Activated T-helper 1 cell treated with anti-CD3 and anti-CD28 coated beads, Interleukin-2, amount 50 U/mL, for 16 hours (primary cell): ENCODE measurements at places on chromosomes 1 and 21.

GRCh38 chr1:206766251-206766856 lies 4.2 kb upstream of the IL19 start:
- DNase-seq, result peak; percentile 38

DNA sequence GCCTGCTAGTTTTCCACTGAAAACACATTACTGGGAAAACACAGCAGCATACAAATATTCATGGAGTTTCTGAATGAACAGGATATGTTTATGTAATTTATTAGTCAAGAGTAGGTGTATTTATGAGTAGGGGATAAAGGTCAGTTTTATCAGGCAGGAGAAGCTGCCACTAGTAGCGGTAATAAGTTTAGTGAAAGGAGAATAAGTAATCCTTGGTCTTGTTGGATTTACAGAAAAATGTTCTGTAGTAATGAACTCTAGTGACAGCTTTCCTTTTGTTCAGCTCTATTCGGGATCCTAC lies 1.2 kb downstream of the MAST2 start:
- no peak for DNase-seq

GRCh38 chr21:33541105-33541711 lies 709 bp downstream of the GART start:
- no peak for DNase-seq

DNA sequence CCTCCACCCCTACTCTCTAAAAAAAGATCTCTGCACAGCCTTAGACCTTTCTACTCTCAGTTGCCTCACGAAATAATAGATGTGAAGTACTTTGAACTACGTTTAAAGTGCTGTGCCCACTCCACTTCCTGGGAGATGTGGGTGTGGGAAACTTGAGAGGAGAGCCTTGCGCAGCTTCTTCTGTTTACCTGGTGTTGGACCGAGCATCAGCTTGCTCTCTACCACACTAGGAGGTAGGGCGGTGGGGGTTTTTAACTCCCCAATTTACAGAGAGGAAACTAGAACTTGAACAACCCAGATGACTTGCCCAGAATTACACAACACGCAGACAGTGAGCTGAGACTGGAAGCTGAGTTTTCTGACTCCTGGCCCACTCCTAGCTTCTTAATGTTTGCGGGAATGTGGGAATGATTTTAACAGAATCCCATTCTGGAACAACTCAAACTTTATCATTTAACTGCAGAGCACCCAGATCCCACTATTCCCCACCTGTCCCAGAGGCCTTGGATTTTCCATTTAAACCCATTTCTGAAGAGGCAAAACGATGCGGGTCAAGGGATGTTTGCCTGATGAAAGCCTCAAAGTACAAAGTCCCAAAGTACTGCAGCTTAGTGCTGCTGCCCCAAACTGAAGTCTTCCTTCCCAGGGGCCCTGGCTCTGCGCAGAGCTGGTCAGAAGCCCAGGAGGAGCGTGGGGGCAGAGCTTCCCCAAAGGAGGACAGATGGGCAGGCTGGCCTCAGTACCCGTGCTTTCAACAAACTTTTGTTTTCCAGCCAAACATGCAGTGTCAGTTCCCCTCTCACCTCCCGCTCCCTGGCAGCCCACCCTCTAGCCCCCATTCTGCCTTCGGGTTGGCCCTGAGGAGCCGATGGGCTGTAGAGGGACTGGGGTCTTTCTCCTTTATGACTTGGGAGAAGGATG lies 19.0 kb downstream of the BTG2 start:
- peak; percentile 20 for DNase-seq

DNA sequence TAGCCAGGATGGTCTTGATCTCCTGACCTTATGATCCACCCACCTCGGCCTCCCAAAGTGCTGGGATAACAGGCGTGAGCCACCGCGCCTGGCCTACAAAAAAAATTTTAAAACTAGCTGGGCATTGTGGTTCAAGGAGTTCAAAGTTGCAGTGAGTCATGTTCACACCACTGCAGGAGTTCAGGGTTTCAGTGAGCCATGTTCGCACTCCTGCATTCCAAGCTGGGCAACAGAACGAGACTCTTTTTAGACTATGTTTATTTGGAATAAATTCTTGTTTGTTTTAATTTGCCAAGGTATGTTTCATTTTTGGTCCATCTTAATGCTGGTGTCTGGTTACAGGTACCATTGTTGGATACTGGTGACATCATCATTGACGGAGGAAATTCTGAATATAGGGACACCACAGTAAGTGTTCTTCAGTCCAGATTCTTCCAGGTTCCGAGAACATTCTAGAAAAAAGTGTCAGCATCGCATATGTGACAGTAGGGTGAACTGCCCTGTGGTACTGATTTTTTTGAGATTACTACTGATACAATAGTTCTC lies 3.9 kb downstream of the PGD start:
- DNase-seq, result no peak

DNA sequence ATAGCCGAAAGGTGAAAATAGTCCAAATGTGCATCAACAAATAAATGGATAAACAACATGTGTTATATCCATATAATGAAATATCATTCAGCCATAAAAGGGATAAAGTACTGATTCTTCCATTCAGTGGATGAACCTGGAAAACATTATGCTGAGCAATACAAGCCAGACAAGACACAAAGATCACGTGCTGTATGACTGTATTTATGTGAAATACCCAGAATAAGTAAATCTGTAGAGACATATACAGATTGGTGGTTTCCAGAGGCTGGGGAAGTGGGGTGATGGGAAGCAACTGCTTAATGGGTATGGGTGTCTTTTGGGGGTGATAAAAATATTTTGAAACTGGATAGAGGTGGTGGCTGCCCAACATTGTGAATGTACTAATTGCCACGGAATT lies 13.3 kb upstream of the GSTM4 start:
- no peak for DNase-seq
